Foreskin fibroblast (primary cell): ENCODE measurements at places on chromosomes 1 and 21.

GRCh38 chr1:93081716-93082115 lies 2.6 kb downstream of the MTF2 start:
- peak; percentile 55 for DNase-seq

DNA sequence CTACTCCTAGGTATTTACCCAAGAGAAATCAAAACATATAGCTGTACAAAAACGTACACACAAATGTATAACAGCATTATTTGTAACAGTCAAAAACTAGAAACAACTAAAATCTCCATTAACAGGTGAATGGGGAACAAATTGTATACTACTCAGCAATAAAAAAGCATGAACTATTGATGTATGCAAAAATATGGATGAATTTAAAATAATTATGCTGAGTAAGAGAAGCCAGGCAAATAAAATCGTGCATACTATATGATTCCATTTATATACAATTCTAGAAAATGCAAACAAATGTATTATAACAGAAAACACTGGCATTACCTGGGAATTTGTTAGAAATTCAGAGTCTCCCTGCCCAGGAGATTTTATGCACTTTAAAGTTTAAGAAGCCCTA lies 150.1 kb downstream of the GDAP2 start:
- DNase-seq: no peak

DNA sequence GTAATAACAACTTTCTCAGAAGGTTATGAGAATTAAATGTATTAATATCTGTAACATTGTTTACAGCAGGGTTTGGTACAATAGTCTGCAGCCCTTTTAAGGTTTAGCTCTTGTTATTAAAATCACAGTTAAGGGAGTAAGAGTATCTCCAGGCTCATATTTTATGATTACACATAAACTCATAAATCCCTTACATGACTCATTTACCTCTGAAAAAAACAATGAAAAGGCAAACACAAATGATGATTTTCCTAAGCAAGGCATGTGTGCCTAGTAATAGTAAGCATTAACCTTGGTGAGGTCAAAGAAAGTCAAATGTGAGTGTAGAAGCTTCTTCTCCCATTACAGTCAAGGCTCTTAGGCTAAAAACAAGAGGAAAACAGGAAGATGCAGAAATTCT lies 84.5 kb upstream of the ADGRL4 start:
- peak; percentile 32 for DNase-seq

- peak; percentile 88 for DNase-seq
Measured at GRCh38 chr1:37995751-37996345, 6.0 kb upstream of the SF3A3 start.

DNA sequence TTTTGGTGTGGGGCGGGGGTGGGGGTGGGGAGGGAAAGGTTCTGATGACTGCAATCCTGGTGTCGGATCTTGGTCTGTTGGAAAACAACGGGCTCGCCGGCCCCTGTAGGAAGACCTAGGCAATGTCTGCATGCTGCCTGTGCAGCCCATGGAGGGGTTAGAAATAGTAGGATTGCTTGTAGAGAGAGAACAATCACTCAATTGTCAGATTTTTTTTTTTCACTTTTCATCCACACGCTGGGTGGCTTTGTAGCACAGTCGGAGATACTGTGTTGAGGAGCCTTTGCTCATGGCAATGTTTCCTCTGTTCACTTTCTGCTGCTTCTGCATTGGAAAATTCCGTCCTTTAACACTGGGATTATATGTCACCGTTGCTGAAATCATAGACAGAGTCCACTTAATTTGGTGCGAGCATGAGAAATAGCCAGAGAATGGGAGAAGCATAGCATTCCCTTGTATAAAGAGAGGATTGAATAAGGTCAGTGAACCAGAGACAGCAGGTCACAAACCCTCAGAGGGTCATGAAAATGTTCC lies 107.5 kb downstream of the MRPS6 start:
- no peak for DNase-seq

DNA sequence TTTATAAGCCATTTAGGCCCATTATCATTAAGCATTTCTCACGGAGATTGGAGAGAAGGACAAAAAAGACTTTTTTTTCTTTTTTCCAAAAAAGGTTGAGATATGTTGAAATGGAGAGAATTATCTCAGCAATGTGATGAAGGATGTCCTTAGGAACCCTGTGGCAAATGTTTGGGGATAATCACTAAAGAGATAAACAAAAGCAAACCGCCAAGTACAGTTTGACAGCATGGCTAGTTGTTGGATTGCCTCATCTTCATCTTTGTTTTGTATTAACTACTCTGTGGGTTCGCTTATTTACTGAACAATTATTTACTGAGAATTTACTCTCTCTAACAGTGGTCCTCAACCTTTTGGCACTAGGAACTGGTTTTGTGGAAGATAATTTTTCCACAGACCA lies 97.4 kb upstream of the HP1BP3 start:
- no peak for DNase-seq

- DNase-seq: no peak
Measured at GRCh38 chr1:46772571-46772970, 26.3 kb upstream of the CYP4B1 start.
